Peyer's patch (tissue), 4 donors: ENCODE measurements at places on chromosomes 4 and X. TPM values are rescaled to one million over a fixed set of nuclear protein-coding genes. Genes with fewer than 3 reads are reported as not detected.

The ZNF674 gene
- total RNA-seq: 9.5 TPM

- H3K4me3 ChIP-seq: no peak overlapping the region
- H3K36me3 ChIP-seq: no peaks in the 10 kb centered on the region
- H3K4me1 ChIP-seq: no peaks in the 10 kb centered on the region
- H3K27ac ChIP-seq: no peak overlapping the region
- no peaks in the 10 kb centered on the region for H3K27me3 ChIP-seq
Measured at GRCh38 chr4:22264261-22264660, 251.6 kb downstream of the ADGRA3 start.

The USP11 gene
- 66.8 TPM for total RNA-seq

DNA sequence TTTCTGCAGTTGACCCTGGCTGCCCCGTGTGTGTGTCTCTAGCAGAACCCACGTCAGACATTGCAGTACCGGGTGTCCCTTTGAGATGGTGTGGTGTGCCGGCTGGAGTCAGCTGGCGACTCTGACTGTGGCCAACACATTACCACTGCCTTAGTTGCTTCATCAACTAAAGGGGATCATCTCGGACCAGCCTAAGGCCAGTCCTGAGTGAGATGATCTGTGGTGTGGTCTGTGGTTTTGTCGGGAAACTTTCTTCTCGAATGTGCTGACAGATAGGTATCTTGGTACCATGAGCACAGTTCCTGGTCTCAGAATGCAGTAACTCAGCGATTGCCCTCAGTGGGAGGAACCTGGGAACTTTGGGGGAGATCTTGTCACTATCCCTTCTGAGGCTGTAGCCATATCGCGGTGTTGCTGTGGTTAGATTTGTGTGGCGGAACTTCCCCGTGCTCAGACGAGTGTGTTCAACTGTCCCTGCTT lies 15.8 kb downstream of the TBC1D14 start:
- peak overlapping the region; percentile 85 for H3K27ac ChIP-seq
- H3K27me3 ChIP-seq: no peaks in the 10 kb centered on the region
- peaks cover 53% of the 10 kb centered on the region for H3K4me1 ChIP-seq
- no peak for DNase-seq
- no peak overlapping the region for H3K4me3 ChIP-seq

GRCh38 chr4:1445716-1446445 lies 39.6 kb upstream of the NKX1-1 start:
- no peaks in the 10 kb centered on the region for H3K36me3 ChIP-seq
- no peak for DNase-seq
- no peaks in the 10 kb centered on the region for H3K27me3 ChIP-seq
- H3K4me1 ChIP-seq: no peaks in the 10 kb centered on the region
- no peak overlapping the region for H3K4me3 ChIP-seq
- no peak overlapping the region for H3K27ac ChIP-seq

DNA sequence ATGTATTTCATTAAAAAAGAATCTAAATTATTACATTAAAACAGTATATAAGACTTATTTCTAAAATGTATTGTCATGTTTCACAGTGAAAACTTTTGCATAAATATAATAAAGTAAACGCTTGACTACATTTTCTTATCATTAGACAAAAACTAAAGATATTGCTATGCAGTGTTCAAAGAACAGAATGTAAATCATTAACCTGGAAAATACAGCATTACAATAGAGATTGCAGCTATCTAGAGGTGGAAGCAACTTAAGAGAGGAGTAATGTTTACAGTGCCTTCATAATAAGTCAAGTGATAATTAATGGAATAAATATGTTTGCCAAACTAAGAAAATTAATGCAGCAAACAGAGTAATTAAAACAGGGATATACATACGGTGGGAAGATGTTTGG lies 940.9 kb downstream of the FSTL5 start:
- no peaks in the 10 kb centered on the region for H3K4me1 ChIP-seq
- H3K27me3 ChIP-seq: no peaks in the 10 kb centered on the region
- no peak overlapping the region for H3K27ac ChIP-seq
- H3K36me3 ChIP-seq: no peaks in the 10 kb centered on the region

GRCh38 chr4:117010671-117011070 lies 74.7 kb downstream of the TRAM1L1 start:
- no peaks in the 10 kb centered on the region for H3K27me3 ChIP-seq
- no peak overlapping the region for H3K4me3 ChIP-seq
- no peak overlapping the region for H3K27ac ChIP-seq
- H3K36me3 ChIP-seq: no peaks in the 10 kb centered on the region

The NPFFR2 gene
- total RNA-seq: not detected

DNA sequence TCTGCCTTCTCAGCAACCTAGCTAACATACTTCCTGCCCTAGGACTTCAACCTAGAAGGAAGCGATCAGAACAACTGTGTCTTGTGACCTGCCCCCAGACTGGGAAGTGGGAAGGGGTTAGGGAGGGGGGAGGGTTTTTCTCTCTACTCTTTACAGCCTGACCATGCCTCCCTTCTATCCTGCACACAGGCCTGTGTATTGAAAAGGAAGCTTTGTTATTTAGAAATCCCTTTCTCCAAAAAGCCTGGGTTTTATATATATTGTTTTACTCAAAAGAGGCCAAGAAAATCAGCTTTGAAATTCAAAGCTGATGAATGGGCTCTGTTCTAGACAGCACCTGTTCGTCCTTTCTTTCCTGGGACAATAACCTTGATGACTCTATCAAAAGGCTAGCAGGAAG lies 35.2 kb upstream of the SMS start:
- DNase-seq: no peak
- H3K36me3 ChIP-seq: no peaks in the 10 kb centered on the region
- H3K27ac ChIP-seq: no peak overlapping the region
- H3K27me3 ChIP-seq: no peaks in the 10 kb centered on the region

GRCh38 chr4:15912961-15913630 lies 25.4 kb downstream of the FGFBP1 start:
- H3K36me3 ChIP-seq: no peaks in the 10 kb centered on the region
- H3K27me3 ChIP-seq: no peaks in the 10 kb centered on the region
- DNase-seq: no peak

DNA sequence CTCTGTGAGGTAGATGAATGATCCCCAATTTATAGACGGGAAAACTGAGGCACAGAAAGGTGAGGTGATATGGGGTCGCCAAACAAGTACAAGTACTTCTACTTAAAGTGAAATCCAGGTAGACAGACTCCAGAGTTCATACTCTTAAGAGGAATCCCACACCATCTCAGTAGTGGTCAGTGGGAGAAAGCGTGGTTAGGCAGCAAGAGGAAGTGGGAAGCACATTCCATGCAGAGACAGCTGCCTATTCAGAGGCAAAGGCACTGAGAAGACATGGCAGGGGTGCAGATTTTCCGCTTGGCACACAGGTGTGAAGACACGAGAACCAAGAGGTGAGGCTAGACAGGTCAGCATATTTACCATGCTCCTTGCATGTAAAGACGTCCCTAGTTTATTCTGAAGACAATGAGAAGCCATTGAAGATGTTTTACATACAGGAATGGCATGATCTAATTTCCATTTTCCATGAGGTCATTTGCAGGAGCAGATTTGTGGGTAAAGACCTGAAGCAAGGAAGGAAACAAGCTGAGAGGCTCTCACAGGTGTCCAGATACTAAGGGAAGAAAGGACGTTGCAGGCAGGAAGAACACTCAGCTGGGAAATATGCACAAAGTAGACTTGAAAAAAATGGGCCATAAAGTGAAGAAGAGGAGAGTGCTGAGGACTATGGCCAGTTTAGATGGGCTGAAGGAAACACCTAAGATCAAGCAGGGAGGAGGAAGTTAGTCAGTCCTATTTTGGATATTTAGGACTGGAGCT lies 17.3 kb upstream of the CLNK start:
- no peak for DNase-seq
- no peak overlapping the region for H3K27ac ChIP-seq
- H3K27me3 ChIP-seq: no peaks in the 10 kb centered on the region
- no peak overlapping the region for H3K4me3 ChIP-seq

The AVPR2 gene
- 1.5 TPM for total RNA-seq

DNA sequence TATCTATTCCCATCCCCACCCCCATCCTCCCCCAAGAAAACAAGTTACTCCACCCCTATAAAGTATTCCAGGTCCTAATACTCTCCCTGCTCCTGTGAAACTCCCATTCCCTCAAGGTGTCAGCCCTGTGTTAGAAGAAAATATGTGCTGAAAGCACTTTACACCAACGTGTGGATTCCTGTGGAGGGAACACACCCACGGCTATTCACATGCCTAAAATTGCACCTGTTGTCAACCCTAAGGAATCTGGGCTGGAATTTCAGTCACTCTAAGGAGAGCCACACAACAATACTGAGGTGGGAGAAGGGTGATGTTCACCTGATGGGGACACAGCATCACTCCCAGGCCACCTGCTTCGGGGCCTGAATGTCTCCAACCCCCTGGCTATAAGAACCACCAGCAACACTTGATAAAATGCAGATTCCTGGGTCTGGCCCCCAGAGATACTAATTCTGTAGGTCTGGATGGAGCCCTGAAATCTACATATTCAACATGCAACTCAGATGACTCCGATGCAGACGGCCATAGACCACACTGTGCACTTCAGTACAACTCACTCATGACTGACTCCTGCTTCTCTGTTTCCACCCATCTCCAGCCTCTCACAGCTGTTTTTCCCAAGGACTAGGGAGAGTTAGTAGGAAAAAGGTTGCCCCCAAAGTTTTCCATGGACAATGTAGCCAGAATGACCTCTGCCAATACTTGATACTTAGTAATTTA lies 15.8 kb downstream of the SCD5 start:
- no peaks in the 10 kb centered on the region for H3K27me3 ChIP-seq
- H3K27ac ChIP-seq: no peak overlapping the region
- DNase-seq: no peak
- no peak overlapping the region for H3K4me3 ChIP-seq
- H3K4me1 ChIP-seq: peaks cover 33% of the 10 kb centered on the region
- no peaks in the 10 kb centered on the region for H3K36me3 ChIP-seq

- H3K4me1 ChIP-seq: no peaks in the 10 kb centered on the region
- H3K27ac ChIP-seq: no peak overlapping the region
- no peak for DNase-seq
- H3K4me3 ChIP-seq: no peak overlapping the region
- no peaks in the 10 kb centered on the region for H3K27me3 ChIP-seq
- H3K36me3 ChIP-seq: no peaks in the 10 kb centered on the region
Measured at GRCh38 chr4:143023239-143023918, 161.3 kb upstream of the USP38 start.

DNA sequence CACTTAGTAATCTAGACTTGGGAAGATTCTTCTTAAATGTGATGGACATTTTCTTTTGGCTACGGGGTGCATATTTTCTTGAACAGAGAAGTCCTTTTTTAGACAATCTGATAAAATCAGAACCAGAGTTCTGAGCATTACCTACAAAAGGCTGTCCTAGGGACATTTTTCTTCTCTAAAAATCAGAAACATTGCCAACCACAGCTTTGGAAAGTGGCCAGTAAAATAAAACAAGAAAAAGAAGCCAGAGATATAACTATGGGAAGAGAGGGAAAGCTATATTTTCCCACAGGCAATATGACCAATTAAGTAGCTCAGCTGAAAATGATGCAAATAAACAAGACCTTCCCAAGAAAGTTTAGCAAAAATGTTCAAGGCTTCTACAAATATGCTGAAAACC lies 55.9 kb downstream of the MXRA5 start:
- DNase-seq: no peak
- no peak overlapping the region for H3K27ac ChIP-seq
- H3K27me3 ChIP-seq: no peaks in the 10 kb centered on the region
- no peak overlapping the region for H3K4me3 ChIP-seq

The MAGEA9B gene
- total RNA-seq: not detected

The UBL4A gene
- 45.9 TPM for total RNA-seq

The FDCSP gene
- total RNA-seq: 36.3 TPM

The STK32B gene
- 3.3 TPM for total RNA-seq

DNA sequence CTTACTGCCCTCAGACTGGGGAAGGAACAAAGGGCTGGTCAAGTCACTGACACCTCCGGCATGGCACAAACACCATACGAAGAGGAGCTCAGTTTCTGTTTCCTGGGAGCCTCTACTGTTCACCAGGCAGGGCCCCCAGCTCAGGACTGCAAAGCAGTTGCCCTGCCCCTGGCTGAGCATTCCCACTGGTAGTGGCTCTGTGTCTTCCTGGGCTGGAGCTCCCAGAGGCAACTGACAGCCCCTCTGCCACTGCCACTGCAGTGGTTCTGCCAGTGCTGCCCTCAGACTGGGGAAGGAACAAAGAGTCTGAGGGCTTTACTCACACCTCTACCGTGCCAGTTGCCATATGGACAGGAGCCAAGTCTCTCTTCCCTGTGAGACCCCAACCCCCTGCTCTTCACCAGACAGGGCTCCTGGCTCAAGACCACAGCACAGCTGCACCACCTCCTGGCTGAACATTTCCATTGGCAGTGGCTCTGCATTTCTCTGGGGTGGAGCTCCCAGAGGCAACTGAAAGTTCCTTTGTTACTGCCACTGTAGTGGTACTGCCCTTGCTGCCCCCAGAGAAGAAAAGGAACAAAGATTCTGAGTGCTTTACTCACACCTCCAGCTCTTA lies 67.9 kb downstream of the SMARCA5 start:
- H3K4me1 ChIP-seq: no peaks in the 10 kb centered on the region
- no peak for DNase-seq
- H3K27ac ChIP-seq: no peak overlapping the region
- no peak overlapping the region for H3K4me3 ChIP-seq
- no peaks in the 10 kb centered on the region for H3K36me3 ChIP-seq

DNA sequence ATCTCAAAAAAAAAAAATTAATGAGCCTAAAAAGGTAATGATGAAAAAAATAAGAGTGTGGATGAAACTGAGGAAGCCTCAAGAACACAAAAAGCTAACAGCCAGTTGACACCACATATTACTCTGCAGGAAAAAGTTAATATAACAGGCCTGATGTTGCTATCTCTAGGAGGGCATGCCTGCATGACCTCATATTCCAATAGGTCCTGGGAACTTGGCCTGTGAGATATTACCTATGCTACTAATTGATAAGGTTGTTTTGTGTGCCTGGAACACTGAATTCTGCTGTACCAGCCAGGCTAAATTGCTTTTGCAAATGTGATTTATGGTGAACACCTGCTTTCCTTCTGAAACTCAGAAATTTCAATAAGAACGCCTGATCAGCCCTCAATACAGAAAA lies 15.9 kb downstream of the SLC9A7 start:
- H3K27ac ChIP-seq: no peak overlapping the region
- no peak overlapping the region for H3K4me3 ChIP-seq
- no peaks in the 10 kb centered on the region for H3K27me3 ChIP-seq
- no peak for DNase-seq
- no peaks in the 10 kb centered on the region for H3K36me3 ChIP-seq

DNA sequence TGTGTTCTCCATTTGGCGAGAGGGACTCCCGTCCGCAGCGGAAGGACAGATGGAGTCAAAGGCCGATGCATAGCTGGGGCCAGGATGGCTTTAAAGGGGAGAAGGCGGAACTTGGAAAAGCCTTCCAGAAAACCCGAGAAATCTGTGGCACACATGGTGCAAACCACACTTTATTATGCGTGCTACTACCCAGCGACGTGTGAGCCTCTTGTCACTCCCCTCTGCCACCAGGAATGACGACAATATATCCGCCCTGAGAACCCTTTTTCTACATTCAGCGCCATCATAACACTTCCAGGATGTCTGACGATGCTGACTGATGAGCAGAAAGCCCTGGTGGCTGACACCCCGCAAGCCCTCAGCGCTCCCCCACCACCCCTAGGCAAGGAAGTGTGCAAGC lies 689 bp upstream of the DCHS2 start:
- H3K4me3 ChIP-seq: peak overlapping the region; percentile 40
- peaks cover 18% of the 10 kb centered on the region for H3K27me3 ChIP-seq
- H3K36me3 ChIP-seq: no peaks in the 10 kb centered on the region
- no peak for DNase-seq
